DMS153 (cell line): ENCODE measurements at places on chromosomes 1 and 21.
A peak's percentile ranks its signal among the peaks of the same experiment; 100 is the strongest.

- no peak for DNase-seq
Observed at GRCh38 chr1:147246044-147246690, 3.7 kb downstream of the CHD1L start.

GRCh38 chr1:2448098-2448445 is 28.0 kb upstream of the PLCH2 start:
- peak; percentile 69 for DNase-seq

GRCh38 chr1:213466541-213466940 is 415.5 kb downstream of the RPS6KC1 start:
- DNase-seq: no peak

DNA sequence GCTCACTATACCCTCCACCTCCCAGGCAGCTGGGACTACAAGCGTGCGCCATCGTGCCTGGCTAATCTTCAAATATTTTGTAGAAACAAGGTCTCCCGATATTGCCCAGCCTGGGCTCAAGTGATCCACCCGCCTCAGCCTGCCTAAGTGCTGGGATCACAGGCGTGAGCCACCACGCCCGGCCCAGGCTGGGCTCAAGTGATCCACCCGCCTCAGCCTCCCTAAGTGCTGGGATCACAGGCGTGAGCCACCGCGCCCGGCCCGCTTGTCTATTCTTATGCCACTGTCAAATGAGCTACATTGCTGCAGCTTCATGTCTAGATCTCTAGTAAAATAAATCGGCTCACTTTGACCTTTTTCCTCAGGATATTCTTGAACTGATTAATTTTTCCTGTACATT is 107.7 kb upstream of the COL6A1 start:
- DNase-seq: no peak

DNA sequence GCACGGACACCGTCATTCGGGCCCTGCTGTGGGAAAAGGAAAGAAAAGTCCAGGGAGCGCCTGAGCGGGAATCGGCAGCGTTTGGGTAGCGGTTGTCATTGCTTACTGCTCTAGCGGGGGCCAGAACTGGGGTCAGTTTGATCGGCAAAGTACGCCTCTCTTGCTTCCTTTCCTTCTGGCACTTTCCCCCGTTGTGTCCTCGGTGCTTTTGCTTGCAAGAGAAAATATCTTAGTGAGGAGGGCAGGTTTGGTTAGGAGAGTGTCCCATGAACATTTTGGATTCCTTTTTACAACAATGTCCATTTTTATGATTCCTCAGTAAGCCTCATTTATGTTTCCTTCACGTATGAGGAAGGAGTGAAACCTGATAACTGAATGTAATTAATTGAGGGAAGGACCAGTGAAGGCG is 670 bp downstream of the ST3GAL3 start:
- no peak for DNase-seq

DNA sequence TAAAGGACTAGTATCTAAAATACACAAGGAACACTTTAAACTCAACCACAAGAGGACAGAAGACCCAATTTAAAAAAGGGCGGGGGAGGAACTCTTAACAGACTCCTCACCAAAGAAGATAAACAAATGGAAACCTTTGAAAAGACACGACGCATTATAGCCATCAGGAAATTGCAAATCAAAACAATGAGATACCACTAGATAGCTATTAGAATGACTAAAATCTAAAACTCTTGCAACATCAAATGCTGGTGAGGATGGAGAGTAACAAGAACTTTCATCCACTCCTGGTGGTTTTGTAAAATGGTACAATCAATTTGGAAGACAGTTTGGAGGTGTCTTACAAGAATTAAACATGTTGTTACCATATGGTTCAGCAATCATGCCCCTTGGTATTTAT is 708.2 kb downstream of the BRINP3 start:
- DNase-seq: no peak

GRCh38 chr1:200150721-200151120 is 123.2 kb downstream of the NR5A2 start:
- DNase-seq: peak; percentile 14

DNA sequence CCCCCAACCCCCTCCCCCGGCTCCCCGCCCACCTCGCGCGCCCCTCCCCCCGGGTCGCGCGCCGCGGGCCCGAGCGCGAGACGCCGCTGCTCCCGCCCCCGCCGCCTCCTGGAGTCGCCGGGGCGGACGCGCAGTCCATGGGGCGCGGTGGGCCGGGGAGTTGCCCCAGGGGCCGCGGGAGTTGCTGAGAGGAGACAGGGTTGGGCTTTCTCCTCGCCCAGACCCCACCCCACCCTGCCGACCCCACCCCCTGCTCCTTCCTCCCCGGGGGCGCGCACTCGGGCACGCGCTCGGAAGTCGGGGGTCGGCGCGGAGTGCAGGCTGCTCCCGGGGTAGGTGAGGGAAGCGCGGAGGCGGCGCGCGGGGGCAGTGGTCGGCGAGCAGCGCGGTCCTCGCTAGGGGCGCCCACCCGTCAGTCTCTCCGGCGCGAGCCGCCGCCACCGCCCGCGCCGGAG is at the start of gene LAMC1:
Gene LAMC1, plus strand, starts transcription at position 275 of the 455 bp plus-strand sequence. CDS start 297 bp downstream, outside the sequence.
- peak; percentile 43 for DNase-seq

DNA sequence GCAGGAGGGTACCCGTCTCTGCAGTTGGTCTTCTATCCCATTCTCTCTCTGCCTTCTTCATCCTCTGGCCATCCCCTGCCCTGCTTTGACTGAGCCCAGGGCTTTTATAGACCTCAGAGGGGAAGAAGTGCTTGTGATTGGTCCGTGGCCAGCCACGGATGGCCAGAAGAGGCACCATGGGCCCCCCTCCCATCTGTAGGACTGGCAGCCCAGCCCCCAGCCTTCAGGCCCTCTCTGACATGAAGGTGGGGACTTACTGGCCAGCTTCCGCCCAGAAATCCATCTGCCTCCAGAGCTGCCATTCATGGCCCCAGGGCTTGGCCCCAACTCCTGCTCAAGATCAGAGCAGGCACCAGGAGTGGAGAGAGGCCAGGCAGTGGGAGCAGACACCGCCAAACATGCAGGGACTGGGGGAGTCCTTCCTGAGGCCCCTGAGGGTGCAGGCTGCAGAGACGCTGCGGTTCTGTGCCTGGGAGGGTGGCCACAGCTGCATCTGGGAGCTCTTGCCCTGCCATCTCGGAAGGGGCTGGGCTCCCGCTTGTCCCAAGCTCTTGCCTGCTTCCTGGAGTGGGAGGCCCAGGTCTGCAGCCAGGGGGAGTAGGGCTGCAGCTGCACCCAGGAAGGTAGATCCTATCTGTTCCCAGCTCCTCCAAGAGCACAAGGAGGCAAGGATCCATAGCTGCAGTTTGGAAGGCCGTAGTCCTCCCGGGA is 698.6 kb upstream of the B3GALT2 start:
- DNase-seq: no peak

DNA sequence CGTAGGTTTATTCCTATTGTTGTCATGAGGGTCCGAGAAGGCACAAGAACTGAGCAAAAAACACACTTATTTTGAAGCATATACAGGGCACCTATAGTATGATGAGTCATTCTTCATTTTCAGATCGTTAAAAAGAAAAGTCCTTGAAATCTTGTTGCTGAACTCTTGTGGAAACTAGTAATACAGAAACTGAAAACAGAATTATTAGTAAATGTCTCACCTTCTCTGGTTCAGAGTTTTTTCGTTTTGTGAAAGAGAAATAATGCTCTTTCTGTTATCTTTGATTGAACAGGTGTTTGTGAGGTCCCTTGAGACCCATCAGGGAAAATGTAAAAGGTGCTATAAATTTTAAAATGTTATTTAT is 102.0 kb upstream of the COA6 start:
- DNase-seq: no peak

DNA sequence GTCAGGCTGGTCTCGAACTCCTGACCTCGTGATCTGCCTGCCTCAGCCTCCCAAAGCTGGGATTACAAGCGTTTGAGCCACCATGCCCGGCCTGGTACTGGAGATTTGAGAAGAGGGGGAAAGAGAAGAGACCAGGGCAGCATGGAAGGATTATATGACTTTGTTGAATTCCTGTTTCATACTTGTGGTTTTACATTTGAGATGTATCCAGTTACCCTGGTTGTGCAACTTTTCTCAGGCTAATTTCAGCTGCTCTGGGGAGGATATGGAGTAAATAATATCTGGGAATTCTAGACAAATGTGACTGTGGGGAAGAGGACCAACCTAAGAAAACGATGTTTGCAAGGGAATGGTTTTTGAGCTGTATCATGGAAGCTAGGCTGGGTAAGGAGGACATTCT is 89.5 kb upstream of the GREM2 start:
- no peak for DNase-seq

- no peak for DNase-seq
Observed at GRCh38 chr1:9228609-9229008, 6.0 kb upstream of the H6PD start.

DNA sequence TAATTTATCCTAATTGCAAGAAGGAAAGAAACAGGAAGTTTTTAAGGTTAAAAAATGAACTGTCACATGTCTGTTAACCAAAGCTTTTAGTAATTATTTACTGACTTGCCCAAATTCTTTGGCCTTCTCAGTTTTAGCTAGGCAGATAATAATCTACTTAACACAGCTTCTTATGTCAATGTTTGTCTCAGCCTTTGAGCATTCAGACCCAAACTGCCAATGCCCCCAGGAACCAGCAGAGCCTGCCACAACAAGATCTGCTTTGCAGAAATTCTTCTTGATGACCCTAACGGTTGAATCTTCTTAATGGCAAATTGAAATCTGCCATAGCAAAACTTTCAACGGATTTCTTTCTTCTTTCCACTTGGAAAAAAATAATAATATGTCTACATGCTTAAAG is 792.4 kb upstream of the ADGRL2 start:
- DNase-seq: no peak

DNA sequence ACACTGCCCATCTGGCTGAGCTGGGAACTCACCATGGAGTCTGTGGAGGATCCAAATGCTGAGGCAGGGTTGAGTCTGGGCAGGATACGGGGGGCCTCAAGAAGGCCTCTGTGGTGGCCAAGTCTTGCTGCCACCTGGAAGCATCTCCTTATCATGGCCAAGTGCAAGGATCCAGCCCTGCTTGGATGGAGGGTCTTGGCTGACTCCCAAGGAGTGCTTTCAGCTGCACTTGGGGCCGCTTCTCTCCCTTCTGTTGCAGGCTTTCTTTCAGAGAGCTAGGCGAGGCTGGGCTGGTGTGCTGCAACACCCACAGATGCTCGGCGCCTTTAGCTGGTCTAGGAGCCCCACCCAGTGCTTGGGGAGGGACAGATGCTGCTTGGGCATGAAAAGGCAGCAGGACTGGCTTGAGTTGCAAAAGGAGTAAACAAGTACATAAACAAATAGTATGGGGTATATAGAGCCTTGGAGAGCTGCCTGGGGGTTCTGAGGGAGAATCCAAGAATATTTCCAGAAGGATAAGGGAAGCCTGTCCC is at the start of gene THEM5:
Gene THEM5, minus strand, starts transcription at position 302 of the 533 bp plus-strand sequence. Its CDS starts 147 bp downstream, at position 155.
- no peak for DNase-seq

- no peak for DNase-seq
Observed at GRCh38 chr21:46504666-46505065, 46.0 kb downstream of the DIP2A start.

DNA sequence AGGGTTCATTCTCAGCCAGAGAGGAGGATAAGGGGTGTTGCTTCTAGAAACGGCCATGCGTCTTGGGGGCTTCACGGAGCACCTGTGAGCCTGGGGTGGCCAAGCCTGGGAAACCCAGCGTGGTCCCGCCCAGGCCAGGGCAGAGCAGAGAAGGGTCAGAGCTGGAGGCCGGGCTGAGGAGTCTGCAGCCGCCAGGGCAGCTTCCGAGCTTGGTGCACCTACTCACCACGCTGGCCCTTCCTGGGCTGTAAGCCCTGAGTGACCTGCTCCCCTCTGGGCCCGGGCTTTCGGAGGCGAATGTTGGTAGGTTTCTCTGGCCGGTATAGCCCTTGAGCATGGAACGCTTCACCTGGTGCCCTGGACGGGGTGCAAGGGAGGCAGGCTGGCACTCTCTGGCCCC is 169.8 kb upstream of the ARHGEF16 start:
- DNase-seq: no peak

GRCh38 chr1:211789641-211790464 is 40.7 kb downstream of the LPGAT1 start:
- DNase-seq: no peak

- no peak for DNase-seq
Observed at GRCh38 chr1:211876851-211877590, 46.5 kb upstream of the LPGAT1 start.

- DNase-seq: no peak
Observed at GRCh38 chr1:29417971-29418370, 181.6 kb downstream of the PTPRU start.

DNA sequence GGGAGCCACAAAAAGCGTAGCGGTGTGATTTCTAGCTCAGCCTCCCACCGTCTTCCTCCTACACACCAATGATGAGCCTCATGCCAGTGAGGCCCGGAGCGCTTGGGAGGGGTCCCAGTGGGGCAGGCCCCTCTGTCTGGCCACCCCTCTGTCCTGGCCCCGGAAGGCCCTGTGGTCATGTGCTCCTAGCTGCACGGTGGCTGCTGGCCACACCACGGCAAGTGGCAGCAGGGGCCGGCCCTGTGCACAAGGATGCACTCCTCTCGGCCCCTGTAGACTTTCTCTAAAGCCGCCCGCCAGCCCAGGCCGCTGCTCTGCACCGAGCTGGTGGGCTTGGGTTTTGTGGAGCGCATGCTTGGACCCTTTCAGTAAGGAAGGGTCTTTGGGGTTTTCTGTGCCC is 53.6 kb downstream of the KCNAB2 start:
- no peak for DNase-seq

DNA sequence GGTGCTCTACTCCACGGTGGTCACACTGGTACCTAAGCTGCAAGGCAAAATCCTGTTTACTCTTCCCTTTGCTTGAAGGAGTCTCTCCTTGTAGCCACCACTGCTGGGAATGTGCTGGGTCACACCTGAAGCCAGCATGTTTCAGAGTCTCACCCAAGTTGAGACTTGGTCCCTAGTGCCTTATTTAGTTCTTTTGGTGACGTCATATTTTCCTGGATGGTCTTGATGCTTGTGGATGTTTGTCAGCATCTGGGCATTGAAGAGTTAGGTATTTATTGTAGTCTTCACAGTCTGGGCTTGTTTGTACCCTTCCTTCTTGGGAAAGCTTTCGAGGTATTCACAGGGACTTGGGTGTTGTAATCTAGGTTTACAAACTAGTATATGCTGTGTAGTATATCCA is 5.6 kb upstream of the MTARC2 start:
- no peak for DNase-seq

DNA sequence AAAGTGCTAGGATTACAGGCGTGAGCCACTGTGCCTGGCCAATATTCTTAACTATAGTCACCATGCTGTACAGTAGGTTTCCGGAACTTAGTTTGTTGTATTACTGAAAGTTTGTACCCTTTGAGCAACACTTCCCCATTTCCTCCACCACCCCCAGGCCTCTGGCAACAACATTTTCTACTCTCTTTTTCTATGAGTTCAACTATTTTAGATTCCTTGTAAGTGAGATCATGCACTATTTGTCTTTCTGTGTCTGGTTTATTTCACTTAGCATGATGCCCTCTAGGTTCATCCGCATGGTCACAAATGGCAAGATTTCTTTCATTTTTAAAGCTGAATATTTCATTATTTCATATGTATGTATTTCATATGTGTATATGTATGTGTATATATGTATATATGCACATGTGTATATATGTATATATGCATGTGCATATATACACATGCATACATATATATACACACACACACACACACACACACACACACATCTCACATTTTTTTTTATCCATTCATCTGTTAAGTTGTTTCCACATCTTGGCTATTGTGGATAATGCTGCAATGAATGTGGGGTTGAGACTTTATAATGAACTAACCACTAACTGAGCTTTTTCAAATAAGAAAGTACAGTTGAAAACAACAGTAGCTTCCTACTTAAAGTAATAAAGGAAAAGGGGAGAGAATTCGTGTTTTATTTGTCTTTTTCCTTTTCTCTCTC is 256.8 kb upstream of the C1orf105 start:
- DNase-seq: no peak
